Posterior cingulate gyrus (tissue), 11 donors: ENCODE measurements at places on chromosomes 16 and 17.

- no peak for DNase-seq
These were observed 5.4 kb upstream of the NUP85 start for GRCh38 chr17:75199886-75200618.

DNA sequence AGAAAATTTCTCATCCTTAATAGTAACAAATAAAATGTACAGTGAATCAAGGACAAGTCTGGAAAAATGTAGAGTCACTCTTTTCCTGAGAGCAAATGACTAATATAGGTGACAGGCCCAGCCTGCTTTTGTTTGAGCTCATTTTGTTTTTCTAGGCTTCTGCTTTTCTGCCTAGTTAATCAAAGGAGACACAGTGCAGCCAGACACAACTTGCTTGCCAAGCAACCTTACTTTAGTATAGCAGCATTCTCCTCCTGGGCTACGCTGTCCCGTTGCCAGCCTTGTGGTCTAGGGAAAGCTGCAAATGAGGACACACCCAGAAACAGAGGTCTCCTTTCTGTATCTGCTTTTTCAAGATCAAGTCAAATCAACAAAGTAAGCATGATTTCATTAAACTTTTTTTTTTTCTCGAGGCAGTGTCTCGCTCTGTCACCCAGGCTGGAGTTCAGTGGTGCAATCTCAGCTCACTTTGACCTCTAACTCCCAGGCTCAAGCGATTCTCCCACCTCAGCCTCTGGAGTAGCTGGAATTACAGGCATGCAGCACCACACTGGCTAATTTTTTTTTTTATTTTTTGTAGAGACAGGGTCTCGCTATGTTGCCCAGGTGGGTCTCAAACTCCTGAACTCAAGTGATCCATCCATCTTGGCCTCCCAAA lies 17.2 kb downstream of the GINS3 start:
- DNase-seq = no peak

DNA sequence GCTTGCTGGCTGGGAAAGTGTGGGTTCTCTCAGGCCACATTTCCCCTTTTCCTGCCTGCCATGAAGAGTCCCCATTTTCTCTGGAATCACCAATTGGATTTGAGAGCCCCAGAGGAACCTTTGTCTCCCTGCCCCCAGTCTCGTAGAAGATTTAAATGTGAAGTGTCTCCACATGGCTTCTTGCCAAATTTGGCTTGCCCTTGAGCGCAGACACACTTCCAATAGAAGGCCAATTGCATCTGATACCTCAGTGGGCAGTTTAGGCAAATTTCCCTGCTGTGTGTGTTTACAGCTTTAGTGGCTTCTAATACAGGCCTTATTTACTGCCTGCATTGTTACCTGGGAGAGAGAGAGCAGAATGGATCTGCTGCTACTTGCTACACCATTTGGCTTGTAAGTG lies 29.7 kb downstream of the CDK5R1 start:
- no peak for DNase-seq

DNA sequence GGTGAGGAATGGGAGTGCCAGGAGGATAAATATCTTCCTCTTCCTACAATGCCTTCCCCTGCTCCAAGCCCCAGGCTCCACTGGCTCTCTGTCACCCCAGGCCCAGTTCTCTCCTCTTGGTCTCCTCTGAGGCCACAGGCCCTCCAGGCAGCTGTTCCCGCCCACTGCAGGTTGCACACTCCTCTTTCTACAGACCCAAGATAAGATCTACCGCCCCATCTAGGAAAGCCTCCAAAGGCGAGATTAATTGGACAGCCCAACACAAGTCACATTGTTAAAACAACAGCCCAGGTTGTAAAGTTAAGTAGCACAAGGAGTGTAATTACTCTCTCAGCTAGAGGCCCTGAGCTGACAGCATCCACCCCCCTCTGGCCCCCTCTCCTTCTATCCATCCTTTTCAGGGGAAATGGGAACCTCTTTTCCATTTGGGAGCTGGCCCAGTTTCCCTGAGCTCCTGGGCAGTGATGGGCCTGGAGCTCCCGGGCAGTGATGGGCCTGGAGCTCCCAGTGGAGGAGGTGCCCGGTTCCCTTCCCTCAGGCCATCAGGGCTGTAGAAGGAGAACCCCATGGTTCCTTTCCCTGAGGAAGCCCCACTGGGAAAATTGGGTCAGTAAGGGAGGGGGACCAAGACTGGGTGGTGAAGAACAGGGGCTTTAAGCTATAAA lies 7.3 kb downstream of the DLX4 start:
- DNase-seq = no peak

GRCh38 chr17:63440770-63441335 lies 5.3 kb downstream of the CYB561 start:
- peak; percentile 24 for DNase-seq

DNA sequence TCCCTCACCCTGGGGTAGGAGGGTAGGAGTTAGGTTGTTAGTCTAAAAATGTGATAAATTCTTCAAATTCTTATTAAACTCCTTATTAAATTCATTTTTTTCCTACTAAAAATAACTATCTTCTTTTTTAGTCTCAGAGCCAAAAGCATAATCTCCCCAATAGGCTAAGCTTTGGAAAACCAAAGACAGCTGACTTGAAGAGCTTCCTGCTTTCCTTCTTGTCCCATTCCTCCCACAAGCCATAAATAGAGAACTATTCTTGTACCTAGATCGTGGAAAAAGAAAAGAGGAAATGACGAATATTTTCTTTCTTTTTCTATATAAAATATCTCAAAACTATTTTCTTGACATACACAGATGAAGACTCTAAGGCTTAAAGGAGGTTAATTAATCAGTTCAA lies 486.9 kb downstream of the CDH8 start:
- DNase-seq = no peak

DNA sequence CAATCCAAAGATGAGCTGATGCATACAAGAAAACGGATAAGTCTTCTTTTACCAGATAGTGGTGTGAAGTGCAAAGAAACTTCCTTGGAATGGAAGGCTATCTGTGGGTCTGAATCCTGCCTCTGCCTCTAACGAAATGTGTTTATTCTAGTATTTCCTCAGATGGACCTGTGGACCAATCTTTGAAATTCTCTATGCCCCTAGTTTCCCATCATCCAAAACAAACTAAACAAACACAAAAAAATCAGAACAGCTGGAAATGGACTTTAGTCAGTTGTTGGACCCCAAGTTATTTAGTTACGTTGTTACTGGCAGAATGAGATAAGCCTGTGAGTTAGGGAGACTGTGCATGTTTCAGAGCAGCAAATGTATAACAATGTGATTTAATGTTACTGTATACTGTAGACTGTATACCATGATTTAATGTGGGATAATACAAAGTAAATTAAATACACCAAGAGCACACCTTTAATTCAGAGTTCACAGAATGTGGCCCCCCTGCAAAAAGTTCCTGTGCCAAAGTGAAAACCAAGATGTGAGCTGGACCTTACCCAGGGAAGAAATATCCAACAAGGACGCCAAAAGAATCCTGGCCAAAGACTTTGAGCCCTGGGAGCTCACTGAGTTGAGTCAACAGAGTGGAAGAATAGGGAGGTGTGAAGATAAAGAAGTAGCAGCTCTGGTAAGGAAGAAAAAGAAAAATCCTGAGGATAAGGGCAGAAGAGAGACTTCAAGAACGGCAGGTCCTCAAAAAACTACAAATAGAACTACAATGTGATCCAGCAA lies 255.2 kb downstream of the CNTNAP4 start:
- no peak for DNase-seq

DNA sequence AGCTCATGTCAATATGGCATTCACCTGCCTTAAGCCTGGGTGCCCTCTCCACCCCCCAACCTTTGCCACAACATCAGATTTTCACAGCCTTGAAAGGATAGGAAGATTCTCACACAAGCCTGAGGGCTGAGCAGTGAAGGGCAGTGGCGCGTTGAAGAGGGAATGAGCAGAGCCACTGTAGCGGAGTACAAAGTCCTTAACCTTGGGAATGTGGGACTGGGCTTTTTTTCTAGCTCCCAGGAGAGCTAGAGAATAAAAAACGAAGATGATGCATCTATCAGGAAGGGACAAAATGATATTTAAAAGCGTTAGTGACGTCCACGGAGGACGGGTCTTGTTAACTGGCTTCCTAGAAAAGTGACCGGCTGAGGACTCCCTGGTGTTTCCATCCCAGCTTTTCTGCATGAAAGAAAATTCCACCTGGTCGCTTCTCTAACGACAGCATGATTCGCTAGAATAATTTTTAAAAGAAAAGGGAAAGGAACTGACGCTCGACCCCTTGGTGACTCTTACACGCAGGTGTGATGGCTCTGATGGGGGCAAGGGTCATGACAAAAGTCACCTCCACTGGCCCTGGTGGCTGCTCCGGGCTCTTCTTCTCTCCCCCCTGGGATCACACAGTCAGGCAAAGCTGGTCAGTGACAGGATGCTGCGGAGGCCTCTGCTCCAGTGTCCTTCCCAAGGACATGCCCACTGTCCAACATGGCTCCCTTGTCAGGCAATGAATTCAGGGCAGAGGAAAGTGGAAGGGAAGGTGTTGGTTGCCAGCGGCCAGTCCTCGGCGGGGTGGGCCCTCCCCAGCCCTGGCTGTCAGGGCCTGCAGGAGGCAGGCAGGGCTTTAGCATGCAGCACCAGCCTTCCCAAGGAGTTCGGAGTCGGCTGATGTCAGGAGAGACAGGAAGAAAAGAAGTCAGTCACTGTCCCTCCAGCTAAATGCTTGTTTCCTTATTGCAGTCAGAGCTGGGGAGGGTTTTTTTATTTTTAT lies 58.4 kb upstream of the IRX3 start:
- no peak for DNase-seq
